ENCODE measurements at places on chromosomes 3 and 15.

DNA sequence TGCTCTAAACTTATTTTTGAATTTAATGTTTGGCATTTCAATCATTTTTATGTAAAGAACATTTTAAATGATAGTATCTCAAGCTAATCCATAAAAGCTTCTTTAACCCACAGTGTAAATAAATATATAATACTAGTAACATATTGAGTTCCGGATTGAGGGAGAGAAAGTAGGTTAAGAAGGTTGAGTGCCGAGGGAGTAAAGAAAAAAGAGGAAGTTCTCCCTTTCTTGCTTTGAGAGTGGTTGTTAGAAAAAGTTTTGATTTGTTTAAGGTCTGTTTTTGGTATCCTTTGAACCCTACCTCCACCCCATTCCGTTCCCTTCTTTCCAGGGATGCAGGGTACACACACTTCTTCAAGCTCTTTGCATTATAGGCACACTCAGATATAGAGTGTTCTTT, 130.8 kb downstream of the VPS8 start:
- no peak for DNase-seq

- no peak for DNase-seq
Measured at GRCh38 chr15:39672666-39673065, 91.8 kb downstream of the THBS1 start.

DNA sequence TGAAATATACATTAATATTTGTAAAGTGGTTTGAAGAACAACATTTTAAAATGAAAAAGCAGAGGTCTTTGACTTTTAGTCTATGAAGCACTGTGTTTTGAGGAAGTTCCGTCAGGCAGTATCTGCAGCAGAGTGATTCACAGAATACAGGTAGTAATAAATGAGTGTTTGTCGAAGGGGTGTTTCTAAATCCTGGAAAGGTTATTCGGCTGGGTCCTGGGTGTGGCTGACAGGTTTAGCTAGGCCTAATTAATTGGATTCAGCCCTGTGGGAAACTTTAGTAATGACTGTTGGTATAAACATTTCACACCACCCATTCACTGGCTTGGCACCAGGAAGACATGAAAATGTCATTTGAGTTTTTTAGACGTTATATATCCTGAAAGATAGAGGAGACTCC, 51.3 kb downstream of the TIPARP start:
- DNase-seq: no peak

- no peak for DNase-seq
Measured at GRCh38 chr3:66991459-66991858, 6.6 kb upstream of the KBTBD8 start.

- DNase-seq: no peak
Measured at GRCh38 chr15:88887068-88887580, 8.2 kb downstream of the HAPLN3 start.

DNA sequence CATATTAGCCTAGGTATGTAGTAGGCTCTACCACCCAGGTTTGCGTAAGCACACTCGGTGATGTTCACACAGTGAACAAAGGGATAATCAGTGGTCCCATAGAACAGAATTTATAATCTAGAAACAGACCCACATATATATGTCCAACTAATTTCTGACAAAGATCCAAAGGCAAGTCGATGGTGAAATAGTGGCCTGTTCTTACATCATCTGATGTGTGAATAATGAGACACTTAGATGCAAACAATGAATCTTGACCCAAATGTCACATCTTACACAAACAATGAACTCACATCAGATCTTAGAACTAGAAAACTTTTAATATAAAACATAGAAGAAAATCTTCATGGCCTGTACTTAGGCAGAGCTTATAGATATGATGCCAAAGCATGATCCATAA, 17.6 kb upstream of the TM2D3 start:
- DNase-seq: no peak

- DNase-seq: no peak
Measured at GRCh38 chr3:184117636-184118035, 17.5 kb upstream of the EIF2B5 start.

GRCh38 chr3:39106851-39107387, 508 bp downstream of the GORASP1 start:
- no peak for DNase-seq

DNA sequence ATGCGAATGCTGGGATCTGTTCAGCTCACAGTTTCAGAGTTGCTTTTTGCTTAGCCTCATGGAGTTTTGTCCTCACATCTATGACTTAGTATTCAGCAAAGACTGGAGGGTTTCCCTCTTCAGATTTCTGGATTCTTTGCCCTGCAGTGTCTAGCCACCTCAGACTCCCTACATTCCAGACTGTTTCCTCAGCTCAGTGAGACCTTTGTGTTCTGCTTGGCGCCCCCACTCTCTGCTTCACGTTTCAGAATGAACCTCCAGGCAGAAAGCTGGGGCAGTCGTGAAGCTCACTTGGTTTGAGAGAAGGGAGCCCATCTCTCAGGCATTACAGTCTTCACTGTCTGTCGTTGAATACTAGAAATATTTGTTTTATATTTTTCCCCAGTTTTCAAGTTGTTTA, 118.1 kb downstream of the CACNA1D start:
- no peak for DNase-seq

GRCh38 chr3:14397531-14397930, 4.9 kb upstream of the SLC6A6 start:
- no peak for DNase-seq

- DNase-seq: no peak
Measured at GRCh38 chr3:23435904-23436303, 232.8 kb downstream of the UBE2E2 start.

- DNase-seq: no peak
Measured at GRCh38 chr3:114508208-114508607, 214.4 kb downstream of the TIGIT start.

DNA sequence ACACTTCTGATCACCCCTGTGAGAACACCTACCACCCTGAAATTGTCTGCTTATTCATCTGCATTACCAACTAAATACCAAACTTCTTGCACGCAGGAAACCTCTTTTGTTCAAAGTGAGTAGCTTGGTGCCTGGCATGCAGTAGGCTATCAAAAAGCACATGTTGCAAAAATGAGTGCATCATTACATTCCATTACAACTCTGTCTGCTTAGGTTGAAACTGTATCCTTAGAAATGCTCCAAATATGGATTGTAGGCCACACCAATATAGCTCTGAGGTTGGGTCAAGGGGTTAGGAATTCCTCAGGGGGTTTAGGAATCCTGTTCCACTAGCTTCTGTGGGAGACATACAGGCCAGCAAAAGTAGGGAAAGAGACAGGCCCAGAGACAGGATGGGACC, 107.2 kb downstream of the THRB start:
- DNase-seq: no peak

- DNase-seq: no peak
Measured at GRCh38 chr15:25504307-25504706, 65.5 kb upstream of the UBE3A start.

GRCh38 chr3:127053026-127053425, 70.1 kb downstream of the PLXNA1 start:
- no peak for DNase-seq

- DNase-seq: no peak
Measured at GRCh38 chr15:51533672-51534398, 88.7 kb downstream of the DMXL2 start.

Measured in stimulated activated CD8-positive, alpha-beta memory T cell treated with anti-CD3 and anti-CD28 coated beads, Interleukin-7, amount 100 ng/mL, for 48 hours (primary cell).